ENCODE measurements at places on chromosomes 3 and 15.

DNA sequence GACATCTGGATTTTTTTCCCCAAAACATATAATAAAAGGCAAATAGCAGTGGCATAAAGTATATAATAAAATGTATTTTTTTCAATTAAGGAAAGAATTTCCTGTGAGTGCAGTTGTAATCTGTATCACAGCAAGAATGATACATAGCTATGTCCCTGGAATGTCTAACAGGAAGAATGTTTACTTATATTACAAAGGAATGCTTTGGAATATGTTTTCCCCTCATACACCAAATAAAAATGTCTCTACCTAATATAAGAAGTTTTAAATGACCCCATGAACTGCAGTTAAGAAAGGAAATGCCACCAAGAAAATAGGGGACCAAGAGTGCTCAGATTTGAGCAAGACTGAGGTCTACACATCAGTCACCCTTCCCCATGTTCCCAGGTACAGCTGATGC is 38.0 kb upstream of the ATP11B start:
- no peak for DNase-seq

DNA sequence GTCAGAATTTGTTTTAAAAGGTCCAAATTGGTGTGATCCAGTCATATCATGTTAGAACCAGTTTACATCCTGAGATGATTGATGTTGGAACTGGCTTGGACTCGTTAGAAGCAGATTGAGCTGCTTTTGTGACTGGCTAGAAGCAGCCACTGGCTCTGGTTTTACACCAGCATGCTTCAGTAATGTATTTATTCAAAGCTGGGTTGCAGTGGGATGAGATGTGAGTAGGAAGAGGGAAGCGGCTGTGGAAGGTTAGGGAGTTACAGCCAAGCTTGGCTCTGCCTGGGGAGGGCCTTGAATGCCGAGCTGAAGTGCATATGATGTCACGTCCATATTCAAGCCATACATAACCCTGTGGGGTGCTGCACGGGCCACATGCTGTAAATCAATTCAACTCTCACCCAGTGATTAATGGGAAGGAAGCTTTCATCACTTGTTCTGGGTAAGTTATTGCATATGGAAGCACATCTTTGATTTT is 104.0 kb upstream of the SMAD3 start:
- no peak for DNase-seq

DNA sequence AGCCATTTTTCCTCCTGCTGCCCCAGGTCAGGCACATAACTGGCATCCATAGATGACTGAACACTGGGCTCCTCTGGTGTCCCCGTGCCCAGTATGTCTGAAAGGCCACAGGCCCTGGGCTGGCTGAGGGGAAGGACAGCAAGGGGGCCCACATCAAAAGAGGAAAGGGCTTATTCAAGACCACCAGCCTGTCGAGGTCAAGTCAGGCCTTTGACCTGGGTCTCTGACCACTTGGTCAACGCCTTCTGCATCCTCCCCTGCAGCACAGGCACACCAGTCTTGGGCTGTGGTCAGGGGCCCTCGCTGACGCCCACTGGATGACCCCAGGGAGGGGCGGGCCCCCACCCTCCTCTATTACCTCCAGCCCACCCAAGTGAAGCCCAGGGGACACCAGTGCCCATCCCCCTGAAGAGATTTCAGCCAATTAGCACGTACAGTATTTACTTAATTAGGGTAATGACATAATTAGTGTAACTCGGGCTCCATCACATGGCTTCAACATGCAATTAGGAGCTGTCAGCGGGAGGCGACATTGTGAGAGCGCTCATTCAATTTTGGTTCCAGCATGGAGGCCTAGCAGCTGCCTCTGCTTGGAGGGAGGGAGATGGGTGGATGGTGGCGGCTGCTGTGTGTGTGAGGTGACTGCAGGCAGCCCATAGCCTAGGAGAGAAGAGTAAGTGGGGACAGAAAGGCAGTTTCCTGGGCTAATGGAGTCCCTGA is 13.5 kb upstream of the DNAH1 start:
- no peak for DNase-seq

- DNase-seq, result no peak
Measured at GRCh38 chr3:172687501-172687900, 23.4 kb downstream of the NCEH1 start.

DNA sequence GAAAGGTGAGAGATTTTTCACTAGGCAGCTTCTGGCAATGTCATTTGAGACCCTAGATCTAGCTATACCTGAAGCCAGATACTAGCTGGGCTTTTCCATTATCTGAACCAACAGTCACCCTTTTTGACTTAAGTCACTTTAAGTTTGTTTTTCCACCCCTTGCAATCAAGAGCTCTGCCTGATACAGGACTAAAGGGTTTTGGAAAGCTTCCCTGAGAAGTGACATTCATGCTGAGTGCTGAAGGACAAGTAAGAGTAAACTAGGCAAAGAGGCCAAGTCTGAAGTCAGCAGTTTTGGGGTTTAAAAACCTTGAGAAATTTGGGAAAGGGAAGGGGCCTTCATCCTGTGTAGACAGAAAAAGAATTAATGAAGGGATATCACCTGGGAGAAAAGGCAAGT is 27.1 kb upstream of the CCDC174 start:
- no peak for DNase-seq

DNA sequence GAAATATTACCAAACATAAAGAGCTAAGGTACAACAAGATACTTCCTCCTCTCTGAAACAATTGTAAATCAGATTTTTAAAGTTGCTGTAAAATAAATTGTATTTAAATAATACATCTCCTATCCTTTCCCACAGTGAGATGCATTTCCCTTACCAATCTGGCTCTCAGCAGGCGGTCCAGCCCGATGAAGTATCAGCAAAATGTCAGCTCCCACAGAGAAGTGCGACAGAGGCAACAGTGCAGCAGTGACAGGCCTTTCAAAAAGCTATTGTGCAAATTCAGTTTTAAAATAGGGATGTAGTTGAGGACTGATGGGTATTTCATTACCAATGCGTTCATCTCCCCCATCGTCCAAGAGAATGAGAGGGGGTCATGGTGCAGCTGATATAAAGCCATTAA is 733.2 kb upstream of the GOLIM4 start:
- no peak for DNase-seq

- no peak for DNase-seq
Measured at GRCh38 chr3:159168788-159169187, 366.9 kb downstream of the MFSD1 start.

GRCh38 chr3:113535898-113536297 is 3.5 kb downstream of the SIDT1 start:
- DNase-seq, result no peak

GRCh38 chr3:46946856-46947545 is 29.5 kb downstream of the CCDC12 start:
- DNase-seq, result no peak

DNA sequence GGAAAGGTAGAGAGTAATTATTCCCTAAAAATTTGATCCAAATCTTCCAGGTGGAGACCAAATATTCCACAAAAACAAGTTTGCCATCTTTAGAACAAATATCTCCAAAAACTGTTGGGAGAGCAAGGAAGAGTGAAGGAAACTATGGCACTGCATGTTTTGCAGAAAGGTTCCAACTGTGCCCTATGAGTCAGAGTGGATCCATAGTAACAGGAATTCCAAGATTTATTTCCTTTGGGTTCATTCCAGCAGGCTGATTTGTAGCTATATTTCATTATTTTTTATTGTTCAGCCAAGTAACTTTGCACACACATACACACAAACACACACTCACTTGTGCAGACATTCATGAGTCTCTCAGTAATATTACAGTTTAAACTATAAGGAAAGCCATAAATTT is 459.7 kb upstream of the EPHA6 start:
- DNase-seq, result no peak

DNA sequence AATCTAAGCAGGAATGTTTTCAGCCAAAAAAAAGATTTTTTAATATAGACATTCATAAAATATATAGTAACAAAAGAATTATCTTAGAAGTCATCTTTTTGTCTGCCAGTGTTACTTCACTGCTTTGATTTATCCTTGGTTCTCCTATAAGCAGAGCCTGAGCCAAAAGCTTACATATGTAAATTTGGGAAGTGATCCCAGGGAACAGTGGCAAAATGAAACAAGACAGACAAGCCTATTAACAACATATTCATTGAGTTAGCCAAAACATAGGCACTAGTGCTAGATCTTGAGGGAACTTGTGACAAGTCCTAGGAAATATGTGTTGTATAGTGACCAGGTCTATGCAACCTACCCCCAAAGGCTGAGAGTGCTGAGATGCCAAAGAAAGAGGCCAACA is 11.3 kb downstream of the GTPBP8 start:
- DNase-seq, result no peak

- DNase-seq, result no peak
Measured at GRCh38 chr15:67506775-67507747, 13.9 kb upstream of the C15orf61 start.

DNA sequence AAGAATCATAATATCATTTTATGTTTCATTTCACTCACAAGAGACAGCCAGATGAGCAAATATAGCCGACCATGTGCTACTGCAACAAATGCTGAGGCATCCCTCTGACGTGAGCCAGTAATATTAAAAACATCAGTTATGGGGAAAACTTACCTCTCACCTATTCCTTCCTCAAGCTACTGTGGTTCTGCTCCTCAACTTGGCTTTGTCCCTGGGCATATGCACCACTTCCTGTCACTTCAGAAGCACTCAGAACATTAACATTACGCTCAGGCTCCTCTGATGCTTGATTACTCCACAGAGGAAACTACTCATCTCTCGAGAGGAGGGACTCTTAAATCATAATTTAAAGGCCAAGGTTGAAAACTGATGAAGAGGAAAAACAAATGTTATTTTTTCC is 457.0 kb upstream of the ALCAM start:
- no peak for DNase-seq

DNA sequence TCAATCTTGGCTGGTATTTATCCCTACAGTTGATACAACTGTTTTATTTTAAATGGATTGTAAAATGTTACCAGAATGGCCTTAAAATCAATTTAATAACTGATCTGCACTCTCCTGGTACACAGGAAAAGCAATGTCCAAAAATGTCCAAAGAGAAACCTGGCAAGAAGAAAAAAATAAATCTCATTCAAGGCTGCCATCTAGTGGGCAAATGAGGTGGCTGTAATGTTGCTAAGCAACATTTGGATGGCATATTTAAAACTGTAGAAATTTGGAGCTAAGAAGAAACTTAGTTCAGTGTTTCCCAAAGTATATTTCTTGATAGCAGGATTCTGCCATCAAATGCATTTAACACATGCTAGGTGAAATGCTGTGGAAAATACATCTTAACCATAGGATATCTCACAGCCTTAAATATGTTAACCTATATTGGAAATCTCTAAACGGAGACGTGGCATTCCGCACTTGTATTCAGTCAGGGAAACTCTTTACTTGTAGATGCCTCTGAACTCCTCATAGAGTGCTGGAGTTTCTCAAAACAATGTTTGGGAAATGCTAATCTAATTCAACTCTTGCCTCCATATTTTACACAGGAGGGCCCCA is 216.8 kb downstream of the ERC2 start:
- DNase-seq, result no peak

GRCh38 chr3:185623939-185624665 is 38.0 kb downstream of the SENP2 start:
- no peak for DNase-seq

DNA sequence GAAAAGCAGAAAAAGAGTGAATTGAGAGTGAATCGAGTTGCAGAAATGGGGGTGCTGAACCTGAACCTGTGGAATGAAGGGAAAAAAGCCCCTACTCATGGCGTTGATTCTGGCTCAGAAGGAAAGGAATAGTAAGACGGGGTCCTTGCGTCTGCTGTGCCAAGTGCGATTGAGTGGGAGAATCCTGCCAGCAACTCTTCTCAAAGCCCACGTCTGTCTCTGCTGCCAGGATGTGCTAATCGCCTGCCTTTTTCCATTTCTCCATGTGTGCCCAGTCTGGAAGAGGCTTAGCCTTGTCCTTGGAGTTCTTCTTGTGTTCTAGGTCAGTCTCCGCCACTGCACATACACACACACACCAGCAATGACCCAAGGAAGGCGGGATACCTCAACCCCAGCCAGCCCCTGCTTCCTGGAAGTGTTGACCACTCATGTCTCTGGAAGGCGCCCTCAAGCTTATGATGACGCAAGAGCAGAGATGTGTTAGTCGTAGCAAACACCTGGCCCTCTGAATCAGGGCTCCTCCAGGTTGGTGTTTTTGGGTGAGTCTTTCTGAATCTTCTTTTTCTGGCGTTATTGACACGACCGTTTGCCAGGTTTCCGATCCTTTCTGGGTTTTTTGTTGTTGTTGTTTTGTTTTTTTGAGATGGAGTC is 262.4 kb upstream of the PROK2 start:
- DNase-seq, result no peak

- no peak for DNase-seq
Measured at GRCh38 chr3:107562969-107563529, 40.3 kb downstream of the BBX start.

GRCh38 chr3:60577601-60578000 is 673.7 kb downstream of the FHIT start:
- DNase-seq, result peak; percentile 19

Measured in naive B cell (primary cell).